ENCODE measurements at places on chromosomes 2 and 18. TPM values are rescaled to one million over a fixed set of nuclear protein-coding genes. Genes with fewer than 3 reads are reported as not detected.

KYNU gene
- not detected for total RNA-seq

- no peak for DNase-seq
- no peaks in the 10 kb centered on the region for H3K36me3 ChIP-seq
- H3K4me3 ChIP-seq, result no peak overlapping the region
- H3K4me1 ChIP-seq, result peaks cover 3% of the 10 kb centered on the region
These were observed 259.4 kb downstream of the GPD2 start for GRCh38 chr2:156695595-156695994.

DNA sequence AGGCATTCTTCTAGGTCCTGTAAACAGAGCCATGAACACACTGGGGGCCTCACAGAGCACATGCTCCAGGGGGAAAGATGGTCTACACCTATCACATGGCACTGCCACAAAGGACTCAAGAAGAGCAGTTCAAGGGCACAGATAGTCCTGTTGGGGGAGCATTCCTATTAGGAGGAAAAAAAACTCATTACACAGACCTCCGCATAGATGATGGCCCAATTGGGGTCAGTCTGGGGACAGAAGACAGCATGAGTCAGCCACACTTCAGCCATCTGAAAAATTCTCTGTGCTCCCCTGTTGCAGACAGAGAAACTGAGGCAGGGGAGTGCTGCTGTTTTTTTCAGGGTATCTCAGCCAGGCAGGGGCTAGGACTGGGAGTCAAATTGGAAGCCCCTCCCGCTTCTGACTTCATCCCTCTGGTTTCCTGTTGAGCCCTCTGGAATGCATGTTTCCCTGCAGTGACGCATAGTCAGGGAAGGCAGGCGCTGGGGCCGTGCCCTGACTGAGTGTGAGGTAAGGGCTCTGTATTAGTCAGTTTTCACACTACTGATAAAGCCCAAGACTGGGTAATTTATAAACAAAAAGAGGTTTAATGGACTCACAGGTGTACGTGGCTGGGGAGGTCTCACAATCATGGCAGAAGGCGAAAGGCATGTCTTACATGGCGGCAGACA is 67.9 kb downstream of the RHOB start:
- peaks cover 2% of the 10 kb centered on the region for H3K27me3 ChIP-seq
- no peak overlapping the region for H3K4me3 ChIP-seq
- no peak for DNase-seq

DNA sequence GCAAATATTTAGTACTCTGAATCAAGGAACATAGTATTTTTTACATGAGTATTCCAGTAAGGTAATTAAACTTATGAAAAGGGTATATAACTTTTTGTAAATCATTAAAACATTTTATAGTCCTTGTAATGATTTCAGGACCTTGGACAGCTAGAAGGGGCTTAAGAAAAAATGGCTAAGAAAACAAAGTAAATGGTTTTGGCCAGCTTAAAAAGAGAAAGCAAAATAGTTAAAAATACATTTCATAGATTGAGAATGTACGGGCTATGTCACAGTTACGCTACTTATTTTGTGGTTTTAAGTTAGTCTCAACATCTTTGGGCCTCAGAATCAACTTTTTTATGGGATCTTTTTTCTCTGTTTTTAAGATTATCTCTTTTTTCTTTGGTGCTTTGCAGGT is 26.7 kb downstream of the POLI start:
- no peak for DNase-seq
- no peak overlapping the region for H3K4me3 ChIP-seq
- no peaks in the 10 kb centered on the region for H3K4me1 ChIP-seq
- peaks cover 2% of the 10 kb centered on the region for H3K27me3 ChIP-seq
- no peak overlapping the region for H3K27ac ChIP-seq

SCN7A gene
- 0.32 TPM for total RNA-seq

DNA sequence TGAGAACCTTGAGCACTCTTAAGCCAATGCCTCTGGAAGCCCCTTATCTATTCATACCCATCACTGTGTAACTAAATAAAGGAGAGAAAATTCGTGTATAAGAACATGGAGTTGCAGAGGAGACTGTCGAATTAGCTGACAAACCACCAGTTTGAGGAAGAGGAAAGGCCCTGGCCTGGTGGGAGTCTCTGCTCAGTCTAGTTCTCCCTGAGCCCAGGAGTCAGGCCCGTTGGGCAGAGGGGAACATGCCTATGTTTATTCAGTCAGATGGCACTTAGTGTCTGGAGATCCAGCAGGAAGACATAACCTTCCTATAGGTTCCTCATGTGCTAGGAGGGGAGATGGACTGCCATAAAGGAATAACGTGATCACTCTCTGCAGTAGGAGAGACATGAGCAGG is 60.3 kb downstream of the MGAT5 start:
- H3K27me3 ChIP-seq, result peaks cover 1% of the 10 kb centered on the region
- DNase-seq, result no peak
- peaks cover 2% of the 10 kb centered on the region for H3K4me1 ChIP-seq
- H3K4me3 ChIP-seq, result no peak overlapping the region
- H3K36me3 ChIP-seq, result peaks cover 8% of the 10 kb centered on the region

PLEK gene
- not detected for total RNA-seq

DNA sequence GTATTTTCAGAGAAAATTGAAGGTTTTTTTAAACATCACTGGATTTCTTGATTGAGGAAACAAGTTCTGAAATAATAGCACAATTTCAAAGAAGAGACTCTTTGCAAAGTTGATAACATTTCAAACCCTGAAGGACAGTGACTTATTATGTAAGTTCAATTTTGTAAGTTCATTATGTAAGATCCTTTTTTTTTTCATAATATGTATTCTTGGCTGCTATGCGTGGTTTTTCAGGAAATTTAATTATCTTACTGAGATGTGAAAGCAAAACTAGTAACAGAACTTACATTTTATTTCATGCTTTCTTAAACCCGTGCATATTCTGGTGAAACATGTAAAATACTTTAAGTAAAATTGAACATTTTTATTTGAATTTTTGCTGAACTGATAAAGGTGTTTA is 65.4 kb downstream of the RIF1 start:
- no peak overlapping the region for H3K4me3 ChIP-seq
- DNase-seq, result no peak
- H3K4me1 ChIP-seq, result no peaks in the 10 kb centered on the region
- H3K36me3 ChIP-seq, result no peaks in the 10 kb centered on the region
- no peaks in the 10 kb centered on the region for H3K27me3 ChIP-seq
- no peak overlapping the region for H3K27ac ChIP-seq

ABCG8 gene
- not detected for total RNA-seq

- H3K4me3 ChIP-seq, result no peak overlapping the region
- H3K27me3 ChIP-seq, result no peaks in the 10 kb centered on the region
- no peak overlapping the region for H3K27ac ChIP-seq
- no peaks in the 10 kb centered on the region for H3K36me3 ChIP-seq
- no peak for DNase-seq
These were observed 790.9 kb downstream of the CPS1 start for GRCh38 chr2:211347328-211347727.

SCTR gene
- total RNA-seq, result not detected
